Caco-2 (cell line): ENCODE measurements at places on chromosomes 4 and X. TPM values are rescaled to one million over a fixed set of nuclear protein-coding genes. Genes with fewer than 3 reads are reported as not detected.

The GLUD2 gene
- total RNA-seq, result 1.2 and 1.3 TPM in 2 replicates

The GCNA gene
- total RNA-seq, result 2.8 and 3.4 TPM in 2 replicates

The EGF gene
- 0.25 and 0.37 TPM in 2 replicates for total RNA-seq

The RRH gene
- 0.34 and 0.37 TPM in 2 replicates for total RNA-seq

The TRAM1L1 gene
- total RNA-seq, result 0.16 and 0.48 TPM in 2 replicates

The POLR2B gene
- total RNA-seq, result 112 and 115 TPM in 2 replicates

The TCEAL7 gene
- not detected in 2 replicates for total RNA-seq

The MAGEA9B gene
- not detected in 2 replicates for total RNA-seq

The CLGN gene
- 2.6 and 5.5 TPM in 2 replicates for total RNA-seq

The NONO gene
- 477 and 482 TPM in 2 replicates for total RNA-seq

The CLDN22 gene
- total RNA-seq, result not detected in 2 replicates

The SPANXN3 gene
- total RNA-seq, result not detected in 2 replicates
